ENCODE measurements at places on chromosomes 3 and 15.

GRCh38 chr15:41507820-41508290 is 5.8 kb downstream of the LTK start:
- no peak for DNase-seq

DNA sequence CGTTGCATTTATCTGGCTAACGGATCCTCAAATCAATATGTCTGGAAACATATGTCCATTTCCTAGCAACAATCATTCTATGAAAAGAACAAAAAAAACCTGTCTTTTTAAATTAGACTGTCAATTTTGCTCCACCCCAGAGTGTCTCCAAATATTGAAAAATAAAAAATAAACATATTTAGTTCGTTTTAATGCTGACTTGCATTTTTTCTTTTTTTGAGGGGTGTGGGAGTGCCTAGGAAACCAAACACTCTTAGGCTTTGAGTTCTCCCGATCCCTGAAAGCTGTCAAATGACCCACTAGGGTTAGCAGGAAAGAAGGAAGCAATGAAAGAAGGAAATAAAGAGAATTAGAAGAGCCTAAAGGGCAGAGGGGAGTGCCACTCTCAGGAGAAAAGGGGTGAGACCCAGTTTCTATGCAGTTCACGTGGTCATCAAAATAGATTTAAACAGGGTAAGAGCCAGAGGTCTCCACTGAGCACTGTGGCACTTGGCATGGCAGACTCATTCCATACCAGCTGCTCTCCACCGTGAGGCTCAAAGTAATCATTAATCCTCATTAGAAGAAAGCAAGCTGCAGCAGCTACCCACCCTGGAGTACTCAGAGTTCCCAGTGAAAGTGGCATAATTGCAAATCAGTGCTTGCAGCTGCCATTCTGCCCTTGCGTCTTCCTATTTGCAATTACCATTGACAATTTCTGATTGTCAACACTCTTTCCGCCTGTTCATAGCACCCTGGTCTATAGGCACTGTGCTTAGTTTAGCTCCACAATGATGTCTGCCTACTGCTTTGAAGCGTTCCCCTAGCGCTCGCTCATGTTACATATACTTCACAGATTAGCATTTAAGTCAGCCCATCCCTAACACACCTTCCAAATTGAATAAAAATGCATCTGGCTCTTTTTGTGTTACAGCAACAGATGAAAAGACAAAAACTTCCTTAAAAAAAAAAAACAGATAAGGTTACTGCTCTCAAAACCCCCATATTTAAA is 32.3 kb downstream of the PDZRN3 start:
- peak; percentile 55 for DNase-seq

GRCh38 chr15:41892621-41893421 is 1.0 kb downstream of the SPTBN5 start:
- DNase-seq, result no peak

GRCh38 chr3:170128977-170129431 is 52.5 kb downstream of the PHC3 start:
- no peak for DNase-seq

- no peak for DNase-seq
Observed at GRCh38 chr3:81985996-81986723, 224.7 kb upstream of the GBE1 start.

- DNase-seq, result no peak
Observed at GRCh38 chr3:136404056-136404455, 153.9 kb downstream of the PCCB start.

- DNase-seq, result no peak
Observed at GRCh38 chr3:132871956-132872355, 149.7 kb upstream of the NPHP3 start.

- no peak for DNase-seq
Observed at GRCh38 chr15:68644996-68645395, 66.2 kb downstream of the CORO2B start.

- DNase-seq, result no peak
Observed at GRCh38 chr3:188901126-188901525, 270.6 kb upstream of the TPRG1 start.

DNA sequence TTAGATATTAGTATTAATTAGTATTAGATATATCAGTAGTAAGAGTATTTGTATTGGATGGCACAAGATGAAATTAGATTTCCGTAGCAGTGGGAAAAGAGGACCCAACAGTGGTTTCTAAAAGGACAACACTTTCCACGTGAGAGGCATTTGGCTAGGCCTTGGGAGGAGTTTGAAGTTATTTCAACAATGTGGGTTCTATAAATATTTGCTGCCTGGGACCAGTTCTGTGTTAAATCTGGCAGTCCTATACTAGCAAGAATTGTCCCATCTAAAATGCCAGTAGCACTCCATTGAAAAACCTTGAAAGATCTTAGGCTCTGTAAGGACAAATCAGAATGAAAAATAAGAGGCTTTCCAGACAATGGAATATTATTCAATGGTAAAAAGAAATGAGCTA is 347.1 kb upstream of the DNAJC19 start:
- no peak for DNase-seq

GRCh38 chr15:86002444-86002843 is 77.2 kb upstream of the AGBL1 start:
- no peak for DNase-seq

- DNase-seq, result no peak
Observed at GRCh38 chr3:188370081-188370830, 216.3 kb downstream of the LPP start.

DNA sequence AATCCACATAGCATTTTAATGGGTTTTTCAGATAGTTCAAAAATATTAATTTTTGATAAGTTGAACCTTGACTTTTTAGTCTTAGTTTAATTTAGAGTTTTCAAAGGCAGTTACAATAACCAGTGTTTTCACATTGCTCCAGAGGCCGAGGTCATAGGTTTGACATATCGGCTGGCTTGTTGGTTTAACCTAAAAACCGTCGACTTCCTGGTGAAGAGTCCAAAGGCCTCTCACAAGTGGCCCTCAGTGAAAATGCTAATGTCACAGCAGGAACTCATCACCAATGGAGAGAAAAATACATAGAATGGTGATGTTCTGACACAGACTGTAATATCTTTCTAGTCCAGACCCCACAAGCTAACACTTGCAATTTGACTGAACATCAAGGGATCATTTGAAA is 642.3 kb downstream of the PLOD2 start:
- no peak for DNase-seq

DNA sequence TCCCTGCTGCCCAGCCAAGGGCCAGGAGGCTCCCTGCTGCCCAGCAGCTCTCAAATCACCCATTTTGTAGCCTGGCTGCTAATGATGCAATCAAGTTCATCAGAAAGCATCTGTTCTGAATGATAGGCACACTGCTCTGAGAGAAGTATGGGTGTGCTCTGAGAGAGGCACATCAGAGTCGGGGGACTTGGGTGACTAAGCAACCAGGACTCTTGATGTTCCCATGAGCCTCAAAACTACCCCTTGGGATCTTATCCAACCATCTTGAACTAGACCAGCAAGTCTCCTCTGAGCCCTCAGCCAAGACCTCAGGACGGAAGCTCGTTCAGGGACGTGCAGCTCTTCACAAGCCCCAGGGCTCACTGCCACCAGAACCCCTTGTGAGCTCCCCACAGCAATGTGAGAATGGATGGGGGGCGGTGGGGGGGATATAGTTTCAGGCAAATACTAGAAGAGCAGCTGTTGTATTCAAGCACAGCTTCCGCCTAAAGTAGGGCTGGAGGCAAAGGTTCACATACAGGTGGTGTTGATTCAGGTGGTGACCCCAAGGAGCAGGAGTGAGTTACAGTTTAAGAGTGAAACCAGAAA is 52.2 kb upstream of the HES1 start:
- DNase-seq, result no peak

DNA sequence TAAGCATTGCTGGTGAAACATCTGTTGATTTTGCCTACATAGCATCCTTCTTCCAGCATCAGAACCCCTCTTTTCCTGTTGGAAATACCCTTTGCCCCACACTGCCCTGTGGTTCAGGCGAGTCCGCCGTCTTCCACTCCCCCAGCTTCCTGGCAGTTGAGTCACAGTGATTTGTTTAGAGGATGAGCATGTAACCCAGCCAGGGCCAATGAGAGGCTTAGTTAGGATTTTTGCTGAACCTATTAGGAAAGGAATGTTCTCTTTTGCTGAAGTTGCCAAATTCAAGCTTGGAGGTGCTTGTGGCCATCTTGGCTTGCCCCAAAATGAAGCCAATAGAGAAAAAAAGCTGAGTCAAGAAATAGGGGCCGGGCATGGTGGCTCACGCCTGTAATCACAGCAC is 19.0 kb upstream of the MEX3B start:
- DNase-seq, result no peak

DNA sequence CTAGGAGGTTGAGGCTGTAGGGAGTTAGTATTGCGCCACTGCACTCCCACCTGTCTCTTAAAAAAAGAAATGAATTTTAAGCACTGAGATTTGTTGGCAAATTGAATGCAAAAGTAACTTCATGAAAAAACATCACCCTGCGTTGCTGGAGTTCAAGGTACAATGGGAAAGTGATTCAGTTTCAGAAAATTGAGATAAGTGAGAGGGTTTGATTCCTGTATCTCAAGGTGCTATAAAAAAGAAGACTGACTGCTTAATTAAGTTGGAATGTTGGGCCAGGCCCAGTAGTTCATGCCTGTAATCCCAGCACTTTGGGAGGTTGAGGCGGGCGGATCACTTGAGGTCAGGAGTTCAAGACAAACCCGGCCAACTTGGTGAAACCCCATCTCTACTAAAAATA is 39.1 kb downstream of the IQGAP1 start:
- no peak for DNase-seq

DNA sequence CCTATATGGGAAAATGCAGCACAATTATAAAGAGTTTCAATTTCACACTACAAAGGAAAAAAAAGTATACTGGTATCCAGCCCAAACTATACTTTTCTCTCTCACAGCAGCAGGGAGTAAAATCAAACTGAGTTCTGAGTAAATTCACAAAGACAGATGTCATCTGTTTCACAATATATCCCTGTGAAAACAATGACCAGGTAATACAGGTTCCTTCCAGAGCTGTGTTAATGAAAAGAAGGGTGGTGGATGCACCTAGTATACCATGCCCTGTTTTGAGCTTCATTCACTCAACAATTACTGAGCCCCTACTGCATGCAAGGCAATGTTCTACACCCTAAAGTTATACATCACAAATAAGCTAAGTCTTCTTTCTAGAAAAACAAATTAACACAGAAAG is 108.5 kb downstream of the TJP1 start:
- no peak for DNase-seq

DNA sequence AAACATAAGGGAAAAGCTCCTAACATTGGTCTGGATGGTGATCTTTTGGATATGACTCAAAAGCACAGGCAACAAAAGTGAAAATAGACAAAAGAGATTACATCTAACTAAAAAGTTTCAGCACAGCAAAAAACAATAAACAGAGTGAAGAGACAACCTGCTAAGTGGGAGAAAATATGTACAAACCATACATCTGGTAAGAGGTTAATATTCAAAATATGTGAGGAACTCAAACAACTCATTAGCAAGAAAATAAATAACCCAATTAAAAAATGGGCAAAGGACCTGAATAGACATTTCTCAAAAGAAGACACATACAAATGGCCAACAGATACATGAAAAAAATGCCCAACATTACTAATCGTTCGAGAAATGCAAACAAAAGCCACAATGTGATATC is 19.0 kb upstream of the NR1I2 start:
- DNase-seq, result no peak

- no peak for DNase-seq
Observed at GRCh38 chr3:182523836-182524235, 269.5 kb upstream of the ATP11B start.

- DNase-seq, result no peak
Observed at GRCh38 chr3:55161231-55161630, 233.4 kb upstream of the LRTM1 start.

- no peak for DNase-seq
Observed at GRCh38 chr3:14600075-14600474, 51.5 kb upstream of the CCDC174 start.

DNA sequence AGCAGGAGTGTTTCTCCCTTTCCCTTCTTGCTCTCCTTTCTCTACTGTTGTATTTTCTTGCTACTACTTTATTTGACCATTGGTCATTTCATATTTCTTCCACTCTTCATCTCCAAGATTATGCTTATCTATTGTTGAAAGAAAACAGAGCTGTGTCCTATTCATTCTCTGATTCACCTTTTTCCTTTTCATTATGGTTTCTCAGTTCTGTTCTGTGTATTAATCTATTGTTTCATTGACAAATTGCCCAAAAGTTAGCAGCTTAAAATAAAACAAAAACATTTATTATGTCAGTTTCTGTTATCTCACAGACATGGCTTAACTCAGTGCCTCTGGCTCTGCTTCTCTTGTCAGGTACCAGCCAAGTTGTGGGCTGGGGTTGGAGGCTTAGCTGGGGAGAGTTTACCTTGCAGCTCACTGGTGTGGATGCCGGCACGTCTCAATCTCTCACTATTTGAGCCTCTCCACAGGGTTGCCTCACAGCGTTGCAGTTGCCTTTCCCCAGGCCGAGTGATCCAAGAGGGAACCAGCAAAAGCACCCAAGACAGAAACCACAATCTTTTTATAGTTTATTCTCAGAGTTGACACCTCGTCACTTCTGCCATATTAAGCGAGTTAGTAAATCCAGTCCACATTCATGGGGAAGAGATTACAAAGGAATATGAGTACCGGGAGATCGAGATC is 36.9 kb upstream of the FILIP1L start:
- no peak for DNase-seq

DNA sequence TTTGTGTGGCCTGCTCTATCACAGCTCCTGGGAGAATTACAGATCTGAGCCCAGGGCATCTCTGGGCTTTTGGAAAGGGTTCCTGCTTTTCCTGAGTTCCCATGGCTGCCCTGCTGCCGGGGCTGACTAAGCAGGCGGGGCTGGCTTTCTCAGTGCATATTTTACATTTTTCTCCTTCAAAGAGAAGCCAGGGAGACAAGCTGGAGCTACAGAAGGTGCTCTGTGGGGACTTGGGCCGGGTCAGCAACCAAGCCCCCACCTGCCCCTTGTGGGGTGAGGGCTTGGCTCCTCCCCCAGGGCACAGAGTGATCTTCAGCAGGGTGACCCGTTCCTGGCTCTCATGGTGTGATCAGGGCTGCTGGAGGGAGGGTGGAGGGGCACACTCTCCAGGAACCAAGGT is 17.4 kb downstream of the ABTB1 start:
- no peak for DNase-seq

GRCh38 chr15:43215961-43216360 is 4.9 kb downstream of the EPB42 start:
- no peak for DNase-seq

GRCh38 chr3:149494022-149494758 is 19.7 kb downstream of the TM4SF4 start:
- peak; percentile 39 for DNase-seq

GRCh38 chr15:99917252-99917651 is 184.0 kb upstream of the LYSMD4 start:
- DNase-seq, result no peak

GRCh38 chr3:195036974-195037373 is 234.0 kb downstream of the XXYLT1 start:
- no peak for DNase-seq

Measured in NCI-H2227 treated with DMSO at 0.1 percent for 48 hours (cell line).